Thymus (tissue), 14 donors: ENCODE measurements at places on chromosomes 3 and 15. TPM values are rescaled to one million over a fixed set of nuclear protein-coding genes. Genes with fewer than 3 reads are reported as not detected.
A peak's percentile ranks its signal among the peaks of the same experiment; 100 is the strongest.

Gene CD200
- total RNA-seq: 20.0 TPM

DNA sequence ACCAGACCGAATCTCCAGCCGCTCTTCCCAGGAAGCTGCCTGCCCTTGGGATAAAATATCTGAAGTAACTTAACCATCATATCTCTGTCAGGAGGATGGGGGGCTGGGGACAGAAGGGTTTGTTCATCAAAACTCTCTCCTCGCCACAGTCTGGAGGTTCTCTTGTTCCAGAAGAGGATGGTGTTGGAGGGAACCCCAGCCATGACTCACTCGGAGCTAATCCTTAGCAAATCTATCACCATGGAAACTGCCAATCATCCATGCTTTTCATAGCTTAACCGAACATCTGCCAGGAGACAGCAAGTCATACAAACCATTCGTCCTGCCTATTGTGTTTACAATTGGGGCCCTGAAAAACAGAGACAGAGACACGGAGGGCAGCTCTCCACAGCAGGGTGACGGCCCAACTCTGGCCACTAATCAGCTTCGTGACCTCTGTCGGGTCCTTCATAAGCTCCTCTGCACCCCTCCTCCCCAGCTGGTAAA, 73.8 kb upstream of the HEG1 start:
- no peaks in the 10 kb centered on the region for H3K36me3 ChIP-seq
- no peak overlapping the region for H3K27ac ChIP-seq
- no peaks in the 10 kb centered on the region for H3K27me3 ChIP-seq
- H3K4me3 ChIP-seq: no peak overlapping the region

DNA sequence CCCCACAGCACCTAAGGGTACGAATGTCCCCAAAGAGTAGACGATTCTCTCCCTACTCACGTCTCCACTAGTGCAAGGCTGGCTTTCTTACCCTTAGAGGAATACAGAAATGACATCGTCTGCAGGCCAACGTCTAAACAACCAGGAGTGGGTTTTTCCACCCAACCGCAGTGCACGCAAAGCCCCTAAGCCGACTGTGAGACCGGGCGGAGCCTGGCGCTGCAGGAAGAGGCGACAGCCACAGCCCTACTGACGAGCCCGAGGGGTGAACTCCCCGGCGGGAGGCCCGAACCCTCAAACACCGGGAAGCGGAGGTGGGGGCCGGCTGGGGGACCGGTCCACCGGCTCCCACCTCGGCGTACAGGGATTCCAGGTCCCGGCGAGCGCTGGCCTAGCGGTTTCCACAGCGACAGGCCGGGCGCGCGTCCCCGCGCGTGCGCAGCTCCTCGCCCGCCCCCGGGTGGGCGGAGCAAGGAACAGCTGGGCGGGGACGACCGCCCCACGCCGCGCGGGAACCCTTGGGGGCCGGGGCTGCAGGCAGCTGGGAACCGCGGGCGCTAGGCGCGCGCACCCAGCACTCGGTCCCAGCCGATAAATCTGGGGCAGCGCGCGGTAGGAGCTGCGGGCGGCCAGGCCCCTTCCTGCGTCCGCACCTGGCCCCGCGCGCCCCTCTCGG, at the start of the genes CEP19 and PIGX:
TSS of gene CEP19 (minus strand) at position 413 of the 676 bp plus-strand sequence. CDS start 3,593 bp downstream, outside the sequence.
TSS of gene PIGX (plus strand) at position 540 of the 676 bp plus-strand sequence.
- no peaks in the 10 kb centered on the region for H3K27me3 ChIP-seq
- H3K4me3 ChIP-seq: peak within 1 kb of the TSS; percentile 95
- peak; percentile 82 for DNase-seq
- H3K27ac ChIP-seq: peak within 1 kb of the TSS; percentile 97
- no peaks in the 10 kb centered on the region for H3K36me3 ChIP-seq

DNA sequence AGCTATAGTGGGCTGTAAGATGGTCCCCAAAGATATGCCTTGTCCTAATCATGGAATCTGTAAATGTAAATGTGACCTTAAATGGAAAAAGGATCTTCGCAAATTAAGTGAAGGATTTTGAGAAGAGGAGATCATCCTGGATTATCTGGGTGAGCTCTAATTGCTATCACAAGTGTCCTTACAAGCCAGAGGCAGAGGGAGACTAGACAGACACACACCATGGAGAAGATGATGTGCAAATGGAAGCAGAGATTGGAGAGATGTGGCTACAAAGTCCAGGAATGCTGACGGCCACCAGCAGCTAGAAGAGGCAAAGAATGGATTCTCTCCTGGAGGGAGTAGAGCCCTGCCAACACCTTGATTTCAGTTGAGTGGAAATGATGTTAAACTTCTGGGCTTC, 102.3 kb upstream of the PROK2 start:
- H3K27me3 ChIP-seq: no peaks in the 10 kb centered on the region
- no peaks in the 10 kb centered on the region for H3K4me1 ChIP-seq
- H3K36me3 ChIP-seq: no peaks in the 10 kb centered on the region
- DNase-seq: no peak
- no peak overlapping the region for H3K27ac ChIP-seq
- no peak overlapping the region for H3K4me3 ChIP-seq

GRCh38 chr3:192060160-192060781, 599.3 kb downstream of the PYDC2 start:
- no peaks in the 10 kb centered on the region for H3K36me3 ChIP-seq
- H3K27ac ChIP-seq: no peak overlapping the region
- DNase-seq: no peak
- no peaks in the 10 kb centered on the region for H3K27me3 ChIP-seq
- H3K4me1 ChIP-seq: no peaks in the 10 kb centered on the region

GRCh38 chr15:25944386-25944785, 81.3 kb upstream of the ATP10A start:
- H3K27ac ChIP-seq: no peak overlapping the region
- H3K4me3 ChIP-seq: no peak overlapping the region
- H3K36me3 ChIP-seq: no peaks in the 10 kb centered on the region

- no peak overlapping the region for H3K27ac ChIP-seq
- H3K4me1 ChIP-seq: no peaks in the 10 kb centered on the region
- H3K36me3 ChIP-seq: no peaks in the 10 kb centered on the region
These were observed 86.2 kb downstream of the TBC1D5 start for GRCh38 chr3:17656264-17656663.

Gene TLR9
- total RNA-seq: 0.66 TPM

DNA sequence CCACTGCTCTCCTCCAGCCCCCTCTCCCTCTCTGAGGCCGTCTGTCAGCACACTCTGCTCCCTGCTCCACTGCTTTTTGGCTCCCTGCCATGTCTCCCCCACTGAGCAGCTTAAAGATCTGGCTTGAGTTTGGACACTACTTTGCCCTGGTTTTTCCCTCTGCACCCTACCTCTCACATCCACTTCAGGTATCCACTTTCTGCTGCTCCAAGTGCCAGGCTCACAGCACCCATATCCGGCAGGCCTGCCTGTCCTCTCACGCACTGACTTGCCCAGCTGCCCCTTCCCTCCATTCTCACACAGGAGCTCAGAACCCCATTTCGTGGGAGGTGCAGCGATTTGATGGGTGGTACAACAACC, 3.7 kb downstream of the DUOX1 start:
- H3K36me3 ChIP-seq: no peaks in the 10 kb centered on the region
- H3K4me1 ChIP-seq: no peaks in the 10 kb centered on the region
- no peak for DNase-seq
- H3K27ac ChIP-seq: no peak overlapping the region
- no peak overlapping the region for H3K4me3 ChIP-seq

DNA sequence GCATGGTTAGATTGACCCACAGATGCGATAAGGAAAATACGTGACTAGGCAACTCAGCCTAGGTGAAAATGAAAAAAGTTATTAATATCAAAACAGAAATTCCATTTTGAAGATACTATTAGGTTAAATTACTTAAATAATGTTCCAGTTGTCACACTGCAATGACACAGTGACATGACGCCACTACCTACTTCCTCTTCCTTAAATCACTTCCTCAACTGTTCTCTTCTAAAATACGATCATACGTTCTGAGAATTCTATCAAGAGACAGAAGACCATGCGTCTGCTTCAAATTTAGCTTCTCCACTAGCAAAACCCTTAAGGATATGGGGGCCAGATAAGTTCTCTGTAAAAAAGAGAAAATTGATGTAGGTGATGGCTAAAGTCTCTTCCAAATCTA, 18.2 kb downstream of the CMTM6 start:
- DNase-seq: no peak
- H3K27ac ChIP-seq: no peak overlapping the region
- H3K27me3 ChIP-seq: no peaks in the 10 kb centered on the region
- H3K36me3 ChIP-seq: peaks cover 31% of the 10 kb centered on the region
- no peaks in the 10 kb centered on the region for H3K4me1 ChIP-seq
- no peak overlapping the region for H3K4me3 ChIP-seq

Gene PRKCI
- 23.1 TPM for total RNA-seq

- no peak overlapping the region for H3K27ac ChIP-seq
- no peaks in the 10 kb centered on the region for H3K4me1 ChIP-seq
- H3K27me3 ChIP-seq: no peaks in the 10 kb centered on the region
These were observed 11.0 kb upstream of the FAM219B start for GRCh38 chr15:74917676-74918075.

- H3K27ac ChIP-seq: peak overlapping the region; percentile 40
- H3K27me3 ChIP-seq: no peaks in the 10 kb centered on the region
- peak overlapping the region; percentile 99 for H3K4me3 ChIP-seq
- no peaks in the 10 kb centered on the region for H3K36me3 ChIP-seq
These were observed 897 bp downstream of the RAD54L2 start for GRCh38 chr3:51539291-51539941.

DNA sequence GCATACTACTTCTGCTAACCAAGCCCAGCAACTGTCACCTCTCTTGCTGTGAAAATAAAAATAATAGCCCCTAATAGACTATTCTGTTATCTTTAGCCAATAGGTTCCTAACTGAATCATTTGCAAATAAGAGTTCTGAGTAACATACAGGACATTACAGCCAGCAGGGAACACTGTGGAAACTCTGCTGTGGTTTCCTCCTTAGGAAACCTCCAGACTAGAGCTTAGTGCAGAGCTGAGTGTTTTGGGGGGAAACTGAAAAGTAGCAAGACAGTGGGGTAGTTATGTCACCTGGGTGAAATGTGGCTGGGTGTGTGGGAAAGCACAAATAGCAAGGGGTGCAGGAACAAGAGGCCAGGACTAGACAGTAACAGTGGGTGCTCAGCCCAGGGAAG, 32.4 kb downstream of the DZIP1L start:
- H3K27ac ChIP-seq: no peak overlapping the region
- DNase-seq: no peak
- H3K36me3 ChIP-seq: no peaks in the 10 kb centered on the region
